ENCODE measurements at places on chromosomes 3 and 15. TPM values are rescaled to one million over a fixed set of nuclear protein-coding genes. Genes with fewer than 3 reads are reported as not detected.

PTX3 gene
- 1.8 TPM for total RNA-seq

IL12A gene
- total RNA-seq = 1.0 TPM

DAPK2 gene
- total RNA-seq = 1.1 TPM

NEO1 gene
- 35.1 TPM for total RNA-seq

C2CD4A gene
- total RNA-seq = 17.6 TPM

MYRIP gene
- 5.6 TPM for total RNA-seq

GPR149 gene
- total RNA-seq = not detected

DNA sequence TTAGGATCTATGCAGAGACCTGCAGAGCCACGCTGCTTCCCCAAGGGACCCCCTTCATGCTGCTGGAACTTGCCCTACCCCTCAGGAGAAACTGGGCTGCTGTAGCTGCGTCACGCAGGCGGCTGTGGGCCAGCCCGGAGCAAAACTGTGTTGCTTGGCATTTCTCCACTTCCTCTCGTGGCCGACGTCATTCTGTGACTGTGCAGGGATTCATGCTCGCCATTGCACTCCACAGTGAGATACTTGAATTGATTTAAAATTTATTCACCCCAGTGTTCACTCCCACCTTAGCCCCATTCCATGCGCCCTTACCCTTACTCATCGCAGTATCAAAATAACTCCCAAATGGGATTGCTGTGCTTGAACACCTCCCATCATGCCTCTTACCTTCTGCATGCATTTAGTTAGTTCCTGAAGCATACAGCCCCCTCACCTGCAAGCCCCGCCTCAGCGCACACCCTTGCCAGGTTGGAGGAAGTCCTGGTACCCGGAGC is 45.7 kb downstream of the TMEM44 start:
- H3K36me3 ChIP-seq = peaks cover 42% of the 10 kb centered on the region
- no peak for DNase-seq
- peak overlapping the region; percentile 24 for H3K27ac ChIP-seq
- no peak overlapping the region for H3K4me3 ChIP-seq

- H3K27ac ChIP-seq = no peak overlapping the region
- H3K4me3 ChIP-seq = no peak overlapping the region
- no peak for DNase-seq
- H3K27me3 ChIP-seq = peaks cover 25% of the 10 kb centered on the region
Observed at GRCh38 chr15:26050984-26051383, 187.9 kb upstream of the ATP10A start.

DNA sequence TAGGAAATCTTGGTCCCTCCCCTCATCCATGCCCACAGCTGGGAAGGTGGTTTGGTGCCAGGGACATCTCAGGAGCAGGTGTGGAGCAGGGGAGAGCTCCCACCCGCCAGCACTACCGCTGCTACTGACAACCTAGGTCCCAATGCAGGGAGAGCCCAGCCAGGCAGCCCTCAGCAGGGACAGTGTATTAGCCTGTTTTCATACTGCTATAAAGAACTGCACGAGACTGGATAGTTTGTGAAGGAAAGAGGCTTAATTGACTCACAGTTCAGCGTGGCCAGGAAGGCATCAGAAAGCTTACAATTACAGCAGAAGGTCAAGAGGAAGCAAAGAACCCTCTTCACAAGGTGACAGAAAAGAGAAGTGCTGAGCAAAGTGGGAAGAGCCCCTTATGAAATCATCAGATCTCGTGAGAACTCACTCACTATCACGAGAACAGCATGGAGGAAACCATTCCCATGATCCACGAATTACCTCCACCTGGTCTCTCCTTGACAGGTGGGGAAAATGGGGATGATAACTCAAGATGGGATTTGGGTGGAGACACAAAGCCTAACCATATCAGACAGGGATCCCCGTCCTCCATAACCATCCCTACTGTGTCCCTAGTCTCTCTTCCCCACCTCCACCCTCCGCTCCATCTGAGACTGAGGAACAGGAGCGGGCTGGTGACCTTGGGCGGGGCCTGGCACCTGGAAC is 218.6 kb downstream of the TBC1D2B start:
- no peaks in the 10 kb centered on the region for H3K36me3 ChIP-seq
- no peaks in the 10 kb centered on the region for H3K4me1 ChIP-seq
- H3K4me3 ChIP-seq = no peak overlapping the region

DNA sequence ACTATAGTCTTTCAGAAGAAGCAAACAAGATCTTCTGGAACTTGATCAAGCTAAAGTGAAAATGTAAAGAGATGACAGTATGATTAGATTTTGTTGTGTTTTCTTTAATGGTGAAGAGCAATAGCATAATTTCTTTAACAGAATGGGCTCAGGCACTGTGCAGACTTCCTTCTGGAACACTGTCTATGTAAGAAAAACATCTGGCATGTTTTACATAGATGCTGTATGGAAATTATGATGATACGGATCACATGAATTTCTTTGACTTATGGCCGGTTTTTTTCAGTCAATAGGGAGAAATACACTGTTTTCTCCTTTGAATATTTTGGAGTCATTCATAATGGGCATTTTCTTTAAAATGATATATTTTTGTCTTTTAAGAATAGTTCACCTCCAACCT is 42.6 kb downstream of the PHLDB2 start:
- peaks cover 25% of the 10 kb centered on the region for H3K4me1 ChIP-seq
- no peaks in the 10 kb centered on the region for H3K27me3 ChIP-seq
- H3K36me3 ChIP-seq = peaks cover 19% of the 10 kb centered on the region
- no peak overlapping the region for H3K27ac ChIP-seq

DNA sequence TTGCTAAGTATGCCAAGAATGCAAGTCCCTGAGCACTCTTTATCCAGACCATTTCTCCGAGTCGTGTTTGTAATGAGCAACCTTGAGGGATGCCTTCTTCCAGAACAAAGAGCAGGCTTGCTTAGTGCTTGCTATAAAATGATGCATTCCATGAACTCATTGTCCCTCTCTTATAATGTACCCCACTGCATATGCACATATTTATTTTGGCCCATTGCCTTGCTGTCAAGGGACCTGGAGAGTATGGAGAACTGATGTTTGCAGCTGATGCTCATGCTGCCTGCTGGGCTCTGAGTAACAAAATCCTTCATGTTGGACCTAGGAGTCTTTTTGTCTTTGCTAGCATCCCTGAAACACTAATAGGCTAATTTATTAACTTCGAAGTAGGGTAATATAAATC is 97.8 kb upstream of the AADACL2 start:
- no peak for DNase-seq
- no peak overlapping the region for H3K27ac ChIP-seq
- H3K4me3 ChIP-seq = no peak overlapping the region
- H3K4me1 ChIP-seq = peaks cover 16% of the 10 kb centered on the region
- no peaks in the 10 kb centered on the region for H3K27me3 ChIP-seq

GRCh38 chr3:133803469-133803868 is 2.1 kb upstream of the SRPRB start:
- H3K27me3 ChIP-seq = peaks cover 19% of the 10 kb centered on the region
- peaks cover 23% of the 10 kb centered on the region for H3K36me3 ChIP-seq
- no peak overlapping the region for H3K4me3 ChIP-seq
- peaks cover 17% of the 10 kb centered on the region for H3K4me1 ChIP-seq
- no peak for DNase-seq

GRCh38 chr3:48273594-48274211 is 32.8 kb downstream of the ZNF589 start:
- DNase-seq = peak; percentile 69
- no peak overlapping the region for H3K27ac ChIP-seq
- H3K4me1 ChIP-seq = peaks cover 33% of the 10 kb centered on the region
- H3K27me3 ChIP-seq = no peaks in the 10 kb centered on the region

DNA sequence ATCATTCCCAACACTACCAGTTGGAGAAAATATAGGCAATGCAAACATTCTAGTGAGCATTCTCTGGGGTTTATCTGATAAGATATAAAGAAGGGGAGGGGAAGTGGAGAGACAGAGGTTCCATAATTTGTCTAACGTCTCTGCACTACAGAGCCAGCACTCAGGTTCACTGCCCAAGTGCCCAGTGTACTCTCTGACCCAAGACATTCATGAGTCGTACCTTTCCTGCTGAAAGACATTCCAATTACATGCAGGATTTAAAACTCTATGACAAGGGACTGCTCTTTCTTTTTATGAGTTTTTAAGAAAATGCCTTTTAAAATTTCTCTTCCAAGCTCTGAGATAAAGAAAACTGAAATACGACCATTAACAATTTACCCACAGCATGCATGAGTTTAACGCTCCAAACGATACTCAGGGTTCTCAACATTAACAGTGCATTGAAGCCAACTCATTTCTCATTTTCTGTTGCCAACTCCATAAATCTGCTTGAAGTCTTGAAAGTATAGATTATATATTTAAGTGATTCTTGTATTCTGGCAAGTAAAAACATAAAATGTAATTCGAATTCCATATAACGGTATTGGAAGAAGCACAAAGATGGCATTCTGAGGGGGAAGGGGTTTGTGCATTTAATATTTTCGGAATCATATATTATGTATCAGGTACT is 193.4 kb downstream of the SUCLG2 start:
- H3K27ac ChIP-seq = no peak overlapping the region
- H3K4me3 ChIP-seq = no peak overlapping the region
- H3K36me3 ChIP-seq = no peaks in the 10 kb centered on the region
- no peaks in the 10 kb centered on the region for H3K4me1 ChIP-seq
- no peaks in the 10 kb centered on the region for H3K27me3 ChIP-seq

- H3K27ac ChIP-seq = no peak overlapping the region
- DNase-seq = no peak
- H3K4me1 ChIP-seq = peaks cover 31% of the 10 kb centered on the region
- H3K4me3 ChIP-seq = no peak overlapping the region
- H3K36me3 ChIP-seq = no peaks in the 10 kb centered on the region
- no peaks in the 10 kb centered on the region for H3K27me3 ChIP-seq
Observed at GRCh38 chr3:114411811-114412803, 118.3 kb downstream of the TIGIT start.

GRCh38 chr15:99154271-99154670 is 49.4 kb downstream of the SYNM start:
- no peak for DNase-seq
- H3K4me1 ChIP-seq = no peaks in the 10 kb centered on the region
- no peak overlapping the region for H3K27ac ChIP-seq

- no peaks in the 10 kb centered on the region for H3K27me3 ChIP-seq
- H3K4me3 ChIP-seq = no peak overlapping the region
- H3K4me1 ChIP-seq = no peaks in the 10 kb centered on the region
- no peak for DNase-seq
- no peaks in the 10 kb centered on the region for H3K36me3 ChIP-seq
- no peak overlapping the region for H3K27ac ChIP-seq
Observed at GRCh38 chr3:135041601-135042000, 246.5 kb downstream of the EPHB1 start.

DNA sequence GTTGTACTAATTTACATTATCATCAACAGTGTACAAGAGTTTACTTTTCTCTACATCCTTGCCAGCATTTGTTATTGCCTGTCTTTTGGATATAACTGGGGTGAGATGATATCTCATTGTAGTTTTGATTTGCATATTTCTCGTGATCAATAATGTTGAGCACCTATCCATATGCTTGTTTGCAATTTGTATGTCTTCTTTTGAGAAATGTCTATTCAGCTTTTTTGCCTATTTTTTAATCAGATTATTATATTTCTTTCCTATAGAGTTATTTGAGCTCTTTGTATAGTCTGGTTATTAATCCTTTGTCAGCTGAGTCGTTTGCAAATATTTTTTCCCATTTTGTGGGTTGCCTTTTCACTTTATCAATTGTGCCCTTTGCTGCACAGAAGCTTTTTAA is 540.8 kb upstream of the SGO1 start:
- DNase-seq = no peak
- H3K4me3 ChIP-seq = no peak overlapping the region
- H3K27ac ChIP-seq = no peak overlapping the region
- no peaks in the 10 kb centered on the region for H3K27me3 ChIP-seq

DNA sequence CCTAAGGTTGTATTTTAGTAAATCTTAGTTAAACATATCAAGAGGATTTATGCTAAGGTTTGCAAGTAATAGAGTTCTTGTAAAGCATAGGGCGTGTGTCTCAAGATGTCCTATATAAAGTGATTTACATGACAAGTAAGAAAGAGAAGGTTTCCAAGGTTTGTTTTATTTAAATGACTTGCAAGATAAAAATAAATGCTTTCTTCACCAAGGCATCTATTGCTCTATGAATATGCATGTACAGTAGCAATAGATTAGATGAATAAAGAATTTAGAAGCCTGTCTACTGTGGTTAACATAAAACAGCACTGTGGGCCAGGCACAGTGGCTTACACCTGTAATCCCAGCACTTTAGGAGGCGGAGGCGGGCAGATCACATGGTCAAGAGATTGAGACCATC is 466.4 kb upstream of the IL12A start:
- DNase-seq = no peak
- H3K36me3 ChIP-seq = no peaks in the 10 kb centered on the region
- no peak overlapping the region for H3K4me3 ChIP-seq

DNA sequence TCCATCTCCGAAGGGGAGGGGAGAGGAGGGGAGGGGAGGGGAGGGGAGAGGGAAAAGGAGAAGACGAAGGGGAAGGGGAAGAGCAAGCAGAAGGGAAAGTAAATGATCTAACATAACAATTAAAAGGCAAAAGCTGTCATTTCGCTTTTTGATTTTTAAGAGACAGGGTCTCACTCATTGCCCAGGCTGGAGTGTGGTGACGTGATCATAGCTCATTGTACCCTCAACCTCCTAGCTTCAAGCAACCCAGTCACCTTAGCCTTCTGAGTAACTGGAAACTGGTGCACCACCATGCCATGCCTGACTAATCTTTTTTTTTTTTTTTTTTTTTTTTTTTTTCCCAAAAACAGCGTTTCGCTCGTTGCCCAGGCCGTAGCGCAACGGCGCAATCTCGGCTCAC is 22.6 kb downstream of the ADAM10 start:
- H3K27me3 ChIP-seq = no peaks in the 10 kb centered on the region
- no peak overlapping the region for H3K4me3 ChIP-seq
- peaks cover 28% of the 10 kb centered on the region for H3K4me1 ChIP-seq
- peaks cover 6% of the 10 kb centered on the region for H3K36me3 ChIP-seq
- no peak for DNase-seq

- no peak overlapping the region for H3K4me3 ChIP-seq
- DNase-seq = no peak
- H3K27me3 ChIP-seq = no peaks in the 10 kb centered on the region
- H3K4me1 ChIP-seq = no peaks in the 10 kb centered on the region
Observed at GRCh38 chr15:37252530-37252929, 152.2 kb upstream of the MEIS2 start.

DNA sequence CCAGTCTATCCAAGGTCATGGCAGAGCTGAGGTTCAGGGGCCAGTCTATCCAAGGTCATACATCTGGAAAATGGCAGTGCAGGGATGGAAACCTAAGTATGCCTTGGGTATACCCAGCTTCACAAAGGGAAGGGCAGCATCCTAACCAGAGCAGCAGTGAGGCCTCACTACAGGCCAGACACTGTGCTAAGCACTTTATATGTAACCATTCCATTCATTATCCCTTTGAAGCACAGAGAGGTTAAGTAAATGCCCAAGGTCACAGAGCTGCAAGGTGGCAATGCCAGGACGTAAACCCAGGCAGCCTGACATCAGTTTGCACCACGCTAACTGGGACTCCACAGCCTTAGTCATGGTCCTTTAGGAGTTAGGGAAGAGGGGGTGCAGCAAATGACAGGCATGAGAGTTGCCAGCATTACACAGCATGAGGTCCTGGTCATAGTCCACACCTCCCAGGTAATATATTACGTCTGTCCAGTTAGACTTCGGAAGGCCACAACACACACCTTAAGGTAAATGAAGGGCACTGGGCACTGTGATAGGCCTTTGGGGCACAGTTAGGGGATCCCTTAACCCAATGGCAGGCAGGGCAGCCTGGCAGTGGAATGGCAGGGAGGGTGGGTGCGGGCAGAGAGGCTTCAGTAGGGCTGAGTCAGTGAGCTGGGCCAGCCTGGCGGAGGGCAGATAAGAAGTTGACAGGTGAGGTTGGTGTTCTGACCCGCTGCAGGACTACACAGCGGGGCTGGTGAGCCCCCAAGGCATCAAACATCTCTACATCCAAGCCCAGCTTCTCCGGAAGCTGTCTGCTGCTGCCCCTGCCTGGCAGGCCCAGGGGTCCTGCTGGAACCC is 21.1 kb upstream of the CORO2B start:
- no peak overlapping the region for H3K27ac ChIP-seq
- peaks cover 96% of the 10 kb centered on the region for H3K27me3 ChIP-seq
- no peak overlapping the region for H3K4me3 ChIP-seq
